HepG2 (cell line): ENCODE measurements at places on chromosomes 3 and 15. TPM values are rescaled to one million over a fixed set of nuclear protein-coding genes. Genes with fewer than 3 reads are reported as not detected.
A peak's percentile ranks its signal among the peaks of the same experiment; 100 is the strongest.

Gene ACSBG1
- 0.35 and 0.97 TPM in 2 replicates for total RNA-seq

Gene SCAMP5
- total RNA-seq, result 31.1 and 34.3 TPM in 2 replicates

Gene CYP11A1
- 0.66 and 0.86 TPM in 2 replicates for total RNA-seq

- peaks cover 11% of the 10 kb centered on the region; the same call in 1 of the 2 replicates for H3K4me1 ChIP-seq
- H3K27ac ChIP-seq, result no peak overlapping the region
- DNase-seq, result no peak
Observed at GRCh38 chr3:57110798-57111197, 50.3 kb downstream of the SPATA12 start.

- DNase-seq, result peak; percentile 15
- peaks cover 17% of the 10 kb centered on the region for H3K4me1 ChIP-seq
- H3K36me3 ChIP-seq, result peaks cover 28% of the 10 kb centered on the region; the same call in 2 of the 3 replicates
- H3K4me3 ChIP-seq, result no peak overlapping the region
- no peaks in the 10 kb centered on the region for H3K27me3 ChIP-seq
Observed at GRCh38 chr3:98875535-98875934, 26.0 kb downstream of the DCBLD2 start.

GRCh38 chr3:131081224-131081623 is 54.5 kb downstream of the NEK11 start:
- no peaks in the 10 kb centered on the region for H3K27me3 ChIP-seq
- DNase-seq, result no peak
- no peaks in the 10 kb centered on the region for H3K4me1 ChIP-seq
- no peak overlapping the region for H3K27ac ChIP-seq
- no peaks in the 10 kb centered on the region for H3K36me3 ChIP-seq

GRCh38 chr3:47803480-47804025 is 615 bp downstream of the DHX30 start:
- H3K4me3 ChIP-seq, result peak overlapping the region; percentile 89
- H3K36me3 ChIP-seq, result 0 out of 3 replicates have a peak, but pooled peaks cover 3% of the 10 kb centered on the region
- no peaks in the 10 kb centered on the region for H3K27me3 ChIP-seq
- peaks cover 32% of the 10 kb centered on the region for H3K4me1 ChIP-seq
- DNase-seq, result no peak

- H3K36me3 ChIP-seq, result no peaks in the 10 kb centered on the region
- no peaks in the 10 kb centered on the region for H3K27me3 ChIP-seq
- no peak overlapping the region for H3K4me3 ChIP-seq
- DNase-seq, result no peak
- no peaks in the 10 kb centered on the region for H3K4me1 ChIP-seq
Observed at GRCh38 chr15:26624128-26624527, 148.7 kb downstream of the GABRB3 start.

GRCh38 chr15:44136991-44137477 is 58.0 kb downstream of the FRMD5 start:
- no peaks in the 10 kb centered on the region for H3K4me1 ChIP-seq
- H3K4me3 ChIP-seq, result no peak overlapping the region
- no peaks in the 10 kb centered on the region for H3K27me3 ChIP-seq
- no peak overlapping the region for H3K27ac ChIP-seq
- H3K36me3 ChIP-seq, result no peaks in the 10 kb centered on the region

- H3K36me3 ChIP-seq, result no peaks in the 10 kb centered on the region
- H3K27ac ChIP-seq, result no peak overlapping the region
- no peak for DNase-seq
- H3K4me3 ChIP-seq, result peak overlapping the region; percentile 78; the same call in 1 of the 2 replicates
- H3K27me3 ChIP-seq, result no peaks in the 10 kb centered on the region; the same call in 2 of the 3 replicates
- H3K4me1 ChIP-seq, result peaks cover 46% of the 10 kb centered on the region
Observed at GRCh38 chr15:65287520-65287855, 805 bp upstream of the PARP16 start.

GRCh38 chr3:157447026-157447694 is 10.5 kb downstream of the PTX3 start:
- H3K4me3 ChIP-seq, result no peak overlapping the region
- no peaks in the 10 kb centered on the region for H3K4me1 ChIP-seq
- no peak for DNase-seq
- H3K36me3 ChIP-seq, result no peaks in the 10 kb centered on the region

DNA sequence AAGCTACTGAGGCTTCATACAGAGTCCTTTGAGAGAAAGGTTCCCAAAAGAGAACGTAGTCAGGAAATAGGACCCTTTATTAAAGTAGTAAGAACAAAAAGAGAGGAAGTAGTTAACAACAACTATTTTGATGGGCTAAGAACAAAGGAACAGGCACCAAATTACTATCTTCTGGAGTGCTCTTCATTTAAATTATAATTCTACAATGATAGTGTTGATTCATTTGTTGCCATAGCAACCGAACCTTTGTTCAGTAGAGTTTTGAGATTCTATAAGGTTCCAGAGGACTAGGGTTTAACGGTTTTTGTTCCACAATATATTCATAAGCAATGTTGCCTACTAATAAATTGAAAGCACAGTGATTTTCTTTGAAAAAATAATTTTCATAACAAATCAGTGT is 78.8 kb downstream of the CMSS1 start:
- H3K27ac ChIP-seq, result peak overlapping the region; percentile 44
- no peak overlapping the region for H3K4me3 ChIP-seq
- no peak for DNase-seq
- H3K4me1 ChIP-seq, result peaks cover 55% of the 10 kb centered on the region
- no peaks in the 10 kb centered on the region for H3K27me3 ChIP-seq

DNA sequence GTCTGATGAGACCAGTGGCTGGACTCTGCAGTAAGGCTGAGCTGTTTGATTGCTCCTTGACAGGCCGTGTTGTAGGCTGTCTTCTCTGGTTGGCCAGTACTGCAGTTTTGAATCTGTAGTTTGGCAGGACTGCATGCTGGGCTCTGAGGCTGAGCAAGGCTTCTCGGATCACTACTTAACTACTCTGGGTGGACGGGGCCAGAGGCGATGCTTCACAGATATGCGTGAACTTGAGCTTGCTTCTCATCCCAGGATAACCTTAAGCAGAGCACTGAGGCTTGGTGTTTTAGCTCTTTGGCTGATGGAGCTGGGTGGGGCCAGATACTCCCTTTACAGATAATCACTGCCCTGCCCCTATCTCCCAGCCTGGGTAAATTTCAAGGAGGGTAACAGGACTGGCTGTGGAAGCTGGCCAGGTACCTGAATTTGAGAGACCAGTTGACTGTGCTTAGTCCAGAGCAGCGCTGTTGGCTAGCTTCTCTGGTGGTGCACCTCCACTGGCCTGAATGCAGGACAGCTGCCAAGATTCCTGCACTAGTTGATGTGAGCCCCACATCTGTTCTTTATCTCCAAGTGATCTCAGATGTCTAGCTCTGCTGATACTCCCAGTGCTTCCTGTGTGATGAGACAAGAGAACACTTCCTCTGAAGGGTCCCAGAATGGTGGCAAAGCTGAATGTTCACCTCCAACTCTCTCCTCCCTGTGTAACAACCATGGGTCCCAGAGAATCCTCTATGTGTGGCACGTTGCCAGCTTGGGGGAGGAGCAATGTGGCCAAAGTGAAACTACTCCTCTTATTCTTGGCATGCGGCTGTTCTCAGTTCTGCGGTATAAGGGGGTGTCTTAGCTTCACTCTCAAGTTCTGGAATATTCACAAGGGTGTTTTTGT is 37.9 kb downstream of the RPL39L start:
- peak; percentile 43 for DNase-seq
- H3K27me3 ChIP-seq, result peaks cover 10% of the 10 kb centered on the region; the same call in 2 of the 3 replicates
- H3K4me3 ChIP-seq, result peak overlapping the region; percentile 35

DNA sequence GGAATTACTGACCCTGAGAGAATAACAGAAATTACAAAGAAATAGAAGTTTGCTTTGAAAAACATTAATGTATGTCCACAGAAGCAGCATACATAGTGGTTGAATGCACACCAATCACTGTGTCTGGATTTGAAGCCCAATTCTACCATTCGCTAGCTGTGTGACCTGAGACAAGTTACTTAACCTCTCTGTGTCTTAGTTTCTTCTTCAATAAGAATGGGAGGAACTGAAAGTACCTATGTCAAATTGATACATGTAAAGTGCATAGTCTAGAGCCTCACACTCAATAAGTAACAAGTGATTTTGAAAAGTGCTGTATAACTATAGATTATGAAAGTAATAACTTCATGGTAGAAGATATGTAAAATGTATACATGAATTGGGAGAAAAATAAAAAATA is 457.8 kb downstream of the FOXP1 start:
- H3K27ac ChIP-seq, result no peak overlapping the region
- DNase-seq, result no peak

DNA sequence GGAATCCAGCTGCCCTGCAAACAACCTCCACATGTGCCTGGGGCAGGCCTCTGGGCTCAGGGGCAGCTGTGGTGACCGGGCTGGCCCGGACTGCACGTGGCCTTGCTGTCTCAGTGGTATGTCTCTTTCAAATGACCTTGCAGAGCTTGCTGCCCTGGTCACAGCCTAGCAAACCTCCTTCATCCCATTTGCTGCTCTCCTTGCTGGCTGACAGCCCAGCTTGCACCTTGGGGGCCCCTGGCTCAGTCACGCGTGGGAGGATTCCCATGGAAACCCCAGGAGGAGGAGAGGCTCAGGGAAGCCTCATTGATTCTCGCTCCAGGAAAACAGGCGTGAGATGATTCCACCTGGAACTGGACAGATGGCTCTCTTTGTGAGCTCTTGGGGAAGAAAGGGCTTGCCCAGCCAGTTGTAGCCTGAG is 5.6 kb downstream of the SPSB4 start:
- H3K27me3 ChIP-seq, result peaks cover 7% of the 10 kb centered on the region
- H3K36me3 ChIP-seq, result no peaks in the 10 kb centered on the region
- H3K4me1 ChIP-seq, result no peaks in the 10 kb centered on the region
- no peak overlapping the region for H3K27ac ChIP-seq
- DNase-seq, result no peak
